Activated CD8-positive, alpha-beta memory T cell treated with anti-CD3 and anti-CD28 coated beads, Interleukin-2, amount 50 U/mL, for 48 hours (primary cell): ENCODE measurements at places on chromosomes 4 and X.

- no peak for DNase-seq
Measured at GRCh38 chrX:1500701-1501624, 36.0 kb downstream of the P2RY8 start.

GRCh38 chrX:96002431-96002830 lies 682.2 kb upstream of the DIAPH2 start:
- DNase-seq: no peak

- no peak for DNase-seq
Measured at GRCh38 chrX:39725928-39726619, 371.7 kb downstream of the BCOR start.

DNA sequence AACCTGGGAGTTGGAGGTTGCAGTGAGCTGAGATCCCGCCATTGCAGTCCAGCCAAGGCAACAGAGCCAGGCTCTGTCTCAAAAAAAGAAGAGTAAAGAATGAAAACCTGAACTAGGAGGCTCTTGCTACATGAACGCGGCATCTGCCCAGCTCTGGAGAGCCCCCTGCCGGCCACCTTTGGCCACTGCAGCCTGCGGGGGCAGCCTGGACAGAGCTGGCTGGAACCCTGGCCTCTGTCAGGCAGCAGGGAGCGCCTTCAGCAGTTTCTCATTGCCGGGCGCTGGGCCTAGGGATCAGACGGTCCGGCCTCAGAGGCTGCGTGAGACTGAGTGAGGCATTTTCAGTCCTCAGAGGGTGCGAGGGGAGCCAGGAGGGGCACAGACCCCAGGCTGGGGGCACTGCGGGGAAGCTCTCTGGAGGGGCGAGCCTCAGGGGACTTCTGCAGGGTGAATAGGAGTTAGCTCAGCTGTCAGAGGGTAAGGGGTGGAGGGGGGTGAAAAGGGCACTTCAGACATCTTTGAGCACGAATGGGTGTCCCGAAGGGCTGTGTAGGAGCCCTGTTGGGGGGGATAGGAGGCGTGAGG lies 17.5 kb downstream of the DOK7 start:
- peak; percentile 96 for DNase-seq

GRCh38 chrX:70470850-70471289 lies 26.2 kb downstream of the DLG3 start:
- no peak for DNase-seq

DNA sequence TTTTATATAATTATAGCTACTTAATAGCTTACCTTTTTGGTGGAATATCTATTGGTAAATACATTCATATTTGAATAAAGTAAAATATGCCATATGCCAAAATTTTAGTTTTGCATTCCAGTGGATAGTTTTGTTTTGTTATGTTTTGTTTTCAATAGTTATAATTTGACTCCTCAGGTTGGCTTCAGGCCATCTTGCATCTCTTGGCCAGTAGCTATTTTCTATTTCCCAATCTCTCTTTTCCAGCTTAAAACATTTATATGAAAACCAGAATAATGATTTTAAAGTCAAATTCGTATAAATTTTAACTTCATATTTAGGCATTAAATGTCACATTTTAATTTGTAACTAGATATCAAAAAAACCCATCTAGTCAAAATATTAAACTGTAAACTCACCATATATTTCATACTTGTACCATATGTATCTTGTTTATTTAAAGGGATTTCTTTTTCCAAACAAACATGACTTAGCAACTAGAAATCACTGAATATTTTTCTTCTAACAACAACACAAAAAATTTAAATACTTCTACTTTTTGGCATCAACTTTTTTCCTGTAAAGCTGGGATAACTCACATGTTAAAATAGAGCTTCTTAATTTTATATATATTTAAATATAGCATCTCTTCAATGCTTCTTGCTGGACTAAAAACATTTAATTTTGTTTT lies 1209.6 kb downstream of the PCDH7 start:
- DNase-seq: no peak

DNA sequence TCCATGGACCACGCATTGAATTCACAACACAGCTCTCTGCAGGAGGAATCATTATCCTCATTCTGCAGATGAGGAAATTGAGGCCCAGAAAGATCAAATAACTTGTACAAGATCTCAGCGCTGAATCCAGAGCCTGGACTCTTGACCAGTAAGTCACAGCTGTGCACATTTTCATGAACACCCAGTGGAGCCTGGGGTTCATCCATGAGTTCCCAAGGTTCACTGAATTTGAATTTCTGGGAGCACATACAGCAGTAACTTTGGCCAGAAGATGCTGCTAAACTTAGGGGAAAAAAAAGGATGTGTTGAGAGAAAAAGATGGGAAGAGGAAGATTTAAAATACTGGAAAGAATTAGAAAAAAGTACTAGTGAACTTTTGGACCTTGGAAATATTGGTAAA lies 218.7 kb upstream of the PPARGC1A start:
- no peak for DNase-seq

- no peak for DNase-seq
Measured at GRCh38 chrX:45050558-45050957, 150.1 kb downstream of the DIPK2B start.

DNA sequence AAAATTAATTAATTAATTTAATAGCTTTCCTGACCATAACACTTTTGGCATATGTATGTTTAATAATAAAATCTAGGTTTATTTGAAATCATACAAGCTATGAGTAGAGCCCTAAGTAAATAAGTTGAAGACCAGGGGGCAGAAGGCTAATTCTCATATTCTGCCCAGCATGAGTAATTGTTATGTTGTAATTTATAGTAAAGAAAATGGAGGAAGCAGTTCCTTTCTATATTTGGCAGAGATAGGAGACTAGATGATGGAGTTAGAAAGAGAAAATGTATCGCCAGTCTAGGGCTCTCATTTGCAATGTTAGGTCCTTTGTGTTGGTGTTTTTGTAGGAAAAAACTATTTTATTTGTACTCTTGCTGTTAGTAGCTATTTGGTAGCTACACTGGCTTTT lies 89.1 kb downstream of the FNIP2 start:
- no peak for DNase-seq

DNA sequence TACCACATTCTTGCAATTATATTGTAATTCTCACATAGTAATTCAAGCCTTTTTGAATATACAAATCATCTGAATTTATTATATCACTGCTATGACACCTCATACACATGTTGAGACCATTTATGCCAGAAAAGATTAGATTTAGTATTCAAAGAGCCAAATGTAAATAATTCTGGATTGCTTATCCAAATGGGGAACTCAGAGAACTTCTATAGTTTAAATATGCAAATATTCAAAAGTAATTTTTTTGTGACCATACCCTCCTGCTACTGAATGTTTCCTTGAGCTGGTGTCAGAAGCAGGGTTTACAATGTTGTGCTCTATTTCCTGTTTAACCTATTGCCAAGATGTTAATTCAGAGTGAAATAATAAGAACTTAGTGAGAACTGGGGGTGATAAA lies 372.2 kb downstream of the TRIML1 start:
- DNase-seq: no peak

GRCh38 chr4:181971411-181971810 lies 271.8 kb upstream of the TENM3 start:
- DNase-seq: no peak

DNA sequence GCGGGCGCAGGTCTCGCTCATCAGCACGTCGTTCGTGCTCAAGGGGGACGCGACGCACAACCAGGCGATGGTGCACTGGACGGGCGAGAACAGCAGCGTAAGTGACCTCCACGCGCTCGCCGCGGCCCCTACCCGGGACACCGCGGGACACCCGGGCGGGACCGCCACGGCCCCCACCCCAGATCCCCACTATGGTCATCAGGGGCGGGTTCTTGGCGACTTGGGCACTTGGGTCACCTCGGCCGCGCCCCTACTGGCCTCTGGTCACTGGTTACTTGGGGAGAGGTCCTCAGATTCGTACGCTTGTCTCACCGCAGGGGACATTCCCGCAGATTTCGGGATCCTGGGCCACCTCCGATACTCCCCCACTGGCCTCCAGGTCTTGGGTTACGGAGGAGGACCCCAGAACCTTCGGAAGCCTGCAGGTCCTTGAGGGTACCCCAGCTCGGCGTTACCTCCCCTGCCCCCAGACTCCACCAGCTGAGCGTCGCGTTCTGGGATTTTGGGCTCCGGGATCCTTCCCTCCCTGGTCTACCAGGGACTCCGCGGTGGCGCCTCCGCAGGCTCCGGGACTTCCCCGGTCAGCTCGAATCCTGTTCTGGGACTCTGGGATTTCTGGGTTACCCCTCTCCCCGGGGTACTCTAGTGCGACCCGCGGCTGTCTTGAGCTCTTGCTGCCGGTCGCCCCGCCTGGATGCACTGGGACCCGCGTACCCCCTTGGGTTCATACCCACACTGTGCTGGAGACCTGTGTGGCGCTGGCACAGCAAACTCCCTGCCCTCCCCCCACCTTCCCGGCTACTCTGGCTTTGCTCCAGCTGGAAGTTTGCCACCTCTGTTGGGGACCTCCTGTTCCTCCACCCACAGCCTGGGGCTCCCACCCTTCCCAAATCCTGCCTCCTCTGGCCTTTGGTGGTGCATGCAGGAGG lies 956 bp downstream of the SORCS2 start:
- DNase-seq: peak; percentile 45
